Left lung (tissue), 14 donors: ENCODE measurements at places on chromosomes 3 and 15. TPM values are rescaled to one million over a fixed set of nuclear protein-coding genes. Genes with fewer than 3 reads are reported as not detected.
A peak's percentile ranks its signal among the peaks of the same experiment; 100 is the strongest.

GRCh38 chr3:144351773-144352365 lies 380.2 kb downstream of the DIPK2A start:
- H3K27ac ChIP-seq, result no peak overlapping the region
- no peaks in the 10 kb centered on the region for H3K27me3 ChIP-seq
- no peak for DNase-seq
- no peaks in the 10 kb centered on the region for H3K4me1 ChIP-seq

GRCh38 chr3:185930393-185931107 lies 7.3 kb downstream of the TRA2B start:
- H3K36me3 ChIP-seq, result peaks cover 24% of the 10 kb centered on the region
- no peak overlapping the region for H3K4me3 ChIP-seq
- DNase-seq, result no peak
- H3K27me3 ChIP-seq, result no peaks in the 10 kb centered on the region
- peaks cover 68% of the 10 kb centered on the region for H3K4me1 ChIP-seq
- peak overlapping the region; percentile 5 for H3K27ac ChIP-seq

HCLS1 gene
- 98.6 TPM for total RNA-seq

SPSB4 gene
- 1.3 TPM for total RNA-seq

ITIH1 gene
- total RNA-seq, result 0.18 TPM
